ENCODE measurements at places on chromosomes 1 and 21.

- DNase-seq: no peak
These were observed 615 bp downstream of the CLIC4 start for GRCh38 chr1:24745711-24746413.

DNA sequence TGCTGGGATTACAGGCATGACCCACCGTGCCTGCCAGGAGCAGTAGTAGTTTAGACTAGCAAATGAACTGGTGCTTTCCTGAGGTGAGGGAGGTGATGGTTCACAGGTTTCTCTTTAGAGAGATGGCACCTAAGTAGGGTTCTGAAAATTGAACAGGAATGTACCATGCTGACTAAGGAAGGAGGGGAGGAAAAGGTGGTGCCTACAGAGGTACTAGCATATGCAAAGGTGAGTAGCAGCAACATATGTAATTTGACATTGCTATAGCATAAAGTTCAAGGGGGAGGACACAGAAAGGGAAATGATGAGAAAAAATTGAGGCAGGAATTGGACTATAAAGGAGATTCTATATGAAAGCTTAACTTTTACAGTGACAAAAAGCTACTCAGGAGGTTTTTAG lies 65.9 kb upstream of the RBM34 start:
- DNase-seq: no peak

DNA sequence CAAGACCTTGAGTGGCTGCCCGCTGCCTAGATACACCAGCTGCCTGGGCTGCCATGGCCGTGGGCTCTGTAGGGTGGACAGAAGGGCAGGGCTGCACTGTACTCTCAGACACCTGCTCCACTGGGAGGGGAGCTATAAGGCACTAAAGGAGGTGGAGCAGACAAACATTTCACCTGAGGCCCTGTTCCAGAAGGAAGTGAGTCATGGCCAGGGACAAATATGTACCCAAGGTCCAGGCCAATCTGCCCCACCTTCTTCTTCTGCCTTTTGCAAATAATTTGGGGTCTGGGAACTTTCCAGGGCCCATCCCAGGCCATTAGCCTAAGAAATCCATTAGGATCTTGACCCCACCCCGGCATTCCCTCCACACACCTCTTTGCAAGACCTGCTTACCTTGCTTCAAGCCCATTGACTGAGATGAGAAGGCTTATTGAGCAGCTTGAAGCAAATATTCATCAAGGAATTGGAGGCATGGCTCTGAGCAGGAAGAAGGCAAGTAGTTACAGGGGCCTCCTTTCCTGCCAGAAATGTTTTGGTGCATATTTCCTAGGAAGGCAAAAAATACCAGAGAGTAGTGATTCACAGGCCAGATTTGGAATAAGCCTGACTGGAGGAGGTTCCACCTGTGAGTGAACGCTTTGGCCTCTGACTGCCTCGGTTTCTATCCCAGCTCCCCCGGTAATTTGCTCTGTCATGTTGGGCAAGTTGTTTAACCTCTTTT lies at the start of gene CAPN8:
Gene CAPN8, minus strand, starts transcription at position 110 of the 721 bp plus-strand sequence. Its CDS starts 55 bp downstream, at position 55.
- DNase-seq: no peak

DNA sequence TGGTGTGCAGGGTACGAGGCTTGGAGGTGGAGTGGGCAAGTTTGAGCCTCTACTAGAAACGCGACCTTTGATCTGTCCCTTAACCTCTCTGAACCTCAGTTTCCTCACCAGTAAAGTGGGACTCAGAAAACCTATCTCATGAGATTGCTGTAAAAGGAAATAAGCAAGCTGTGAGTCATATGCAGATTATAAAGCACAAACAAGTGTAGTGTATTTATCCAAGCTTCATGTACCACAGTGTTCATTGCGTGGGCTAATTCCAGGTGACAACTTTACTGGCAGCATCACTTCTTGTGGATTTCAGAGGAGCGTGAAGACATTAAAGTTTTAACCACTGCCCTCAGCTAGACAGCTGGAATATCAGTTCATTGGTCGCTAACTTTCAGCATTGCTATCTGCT lies 44.4 kb downstream of the ZNF697 start:
- no peak for DNase-seq

- DNase-seq: no peak
These were observed 12.4 kb downstream of the SLC30A1 start for GRCh38 chr1:211566431-211567025.

- no peak for DNase-seq
These were observed 5.1 kb upstream of the ENAH start for GRCh38 chr1:225658041-225658440.

DNA sequence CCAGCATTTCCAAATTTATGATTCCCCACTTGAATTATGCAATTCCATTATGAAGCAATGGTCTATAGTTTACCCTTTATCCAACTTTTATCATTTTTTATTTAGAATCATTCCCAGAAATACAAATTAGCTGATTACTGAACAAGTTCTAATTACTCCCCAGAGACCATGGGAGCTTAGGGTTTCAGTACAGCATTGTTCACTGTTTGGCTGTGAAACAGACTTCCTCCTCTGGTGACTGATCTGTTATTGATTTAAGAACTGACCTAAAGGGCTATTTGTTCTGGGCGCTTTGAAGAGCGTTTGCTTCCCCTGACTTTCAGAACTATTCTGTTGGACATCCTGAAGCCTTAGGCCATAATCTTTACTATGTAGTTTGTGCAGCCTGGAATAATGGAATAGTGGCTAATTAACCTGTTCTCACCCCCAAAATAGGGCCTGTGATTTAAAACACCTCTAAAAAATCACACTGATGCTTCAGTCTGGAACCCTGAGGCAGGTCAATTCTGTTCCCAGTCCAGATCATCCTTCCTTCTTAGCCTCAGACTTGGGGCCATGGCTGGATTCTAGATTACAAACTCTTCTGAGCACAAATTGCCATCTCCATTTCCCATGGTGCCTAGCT lies 58.7 kb downstream of the ALG14 start:
- no peak for DNase-seq

- no peak for DNase-seq
These were observed 121.6 kb downstream of the NTMT2 start for GRCh38 chr1:170267317-170267716.

GRCh38 chr1:231386466-231386865 lies 35.6 kb downstream of the EGLN1 start:
- no peak for DNase-seq

- no peak for DNase-seq
These were observed 739 bp downstream of the ZNF593 start for GRCh38 chr1:26170472-26170821.

DNA sequence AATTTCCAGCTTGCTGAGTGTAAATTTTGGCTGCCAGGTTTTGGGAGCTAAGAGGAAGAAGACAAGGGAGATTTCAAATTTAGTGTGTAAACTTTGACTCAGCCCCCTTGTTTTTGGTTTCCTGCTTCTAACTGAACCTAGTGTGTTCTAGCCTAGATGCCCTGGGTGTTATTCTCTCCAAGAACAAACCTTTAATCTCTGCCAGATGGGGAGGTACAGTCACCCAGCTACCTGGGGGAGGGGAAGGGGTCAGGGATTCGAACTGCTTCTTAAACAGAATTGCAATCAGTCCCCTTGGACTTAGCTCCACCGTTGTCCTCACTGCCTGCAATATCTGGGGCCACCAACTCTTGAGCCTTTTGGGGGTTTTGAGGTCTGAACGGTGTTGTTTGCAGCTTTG lies 238.9 kb downstream of the KIF26B start:
- no peak for DNase-seq

DNA sequence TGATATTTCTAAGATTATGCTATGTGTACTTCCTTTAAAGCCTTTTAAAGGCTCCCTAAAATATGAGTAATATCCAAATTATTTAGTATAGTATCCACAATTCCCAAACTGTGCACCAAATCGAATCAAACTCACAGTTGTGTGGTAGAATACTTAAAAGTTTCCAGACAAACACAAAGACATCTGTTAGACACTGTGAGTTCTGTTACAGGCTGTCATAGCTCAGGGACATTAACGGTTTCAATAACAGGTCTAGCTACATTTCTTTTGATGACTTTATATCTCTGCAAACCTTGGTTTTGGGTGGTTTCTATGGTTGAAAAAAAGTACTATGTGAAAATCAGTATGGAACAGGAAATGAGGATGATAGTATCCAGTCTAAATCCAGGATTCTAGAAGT lies 36.9 kb upstream of the NEK7 start:
- DNase-seq: no peak

DNA sequence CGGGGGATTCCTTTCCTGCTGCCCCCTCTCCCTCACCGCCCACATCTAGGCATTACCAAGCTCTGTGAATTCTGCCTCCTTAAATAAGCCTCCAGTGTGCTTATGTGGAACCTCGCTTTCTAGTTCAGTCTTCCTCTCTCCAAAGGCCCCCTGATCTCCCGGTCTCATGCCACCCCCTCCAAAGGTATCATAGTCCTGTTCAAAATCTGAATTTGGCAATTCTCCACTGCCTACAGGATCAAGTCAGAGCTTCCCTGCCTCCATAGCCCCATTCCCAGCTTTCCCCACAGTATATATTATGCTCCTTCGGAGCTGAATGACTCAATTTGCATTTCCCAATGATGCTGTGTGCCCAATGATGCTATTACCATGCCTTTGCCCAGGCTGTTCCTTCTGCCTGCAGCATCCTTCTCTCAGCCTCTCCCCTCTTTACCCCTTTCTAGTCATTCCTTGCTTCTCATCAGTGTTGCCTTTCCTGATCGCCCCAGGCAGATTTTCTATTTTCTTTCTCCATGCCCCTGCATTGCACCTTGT lies 1.7 kb downstream of the AZIN2 start:
- no peak for DNase-seq

DNA sequence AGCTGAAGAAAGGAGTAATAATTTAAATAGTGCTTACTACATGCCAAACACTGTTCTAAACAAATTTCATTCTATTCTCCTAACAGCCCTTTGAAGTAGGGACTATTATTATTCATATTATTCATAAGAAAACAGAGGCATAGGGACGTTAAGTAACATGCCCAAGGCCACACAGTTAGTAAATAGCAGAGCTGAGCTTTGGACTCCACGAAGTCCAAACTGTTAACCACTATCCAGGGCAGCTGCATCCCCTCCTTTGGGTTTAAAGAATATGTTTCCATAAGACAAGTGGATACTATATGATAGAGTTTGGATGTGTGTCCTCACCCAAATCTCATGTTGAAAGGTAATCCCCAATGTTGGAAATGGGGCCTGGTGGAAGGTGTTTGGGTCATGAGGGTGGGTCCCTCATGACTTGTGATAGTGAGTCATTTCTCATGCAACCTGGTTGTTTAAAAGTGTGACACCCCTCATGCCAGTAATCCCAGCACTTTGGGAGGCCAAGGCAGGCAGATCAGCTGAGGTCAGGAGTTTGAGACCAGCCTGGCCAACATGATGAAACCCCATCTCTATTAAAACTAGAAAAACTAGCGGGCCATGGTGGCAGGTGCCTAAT lies 144.0 kb upstream of the CXADR start:
- DNase-seq: no peak

- DNase-seq: peak; percentile 30
These were observed 20.8 kb downstream of the LRRC8B start for GRCh38 chr1:89545264-89546038.

- DNase-seq: no peak
These were observed 71.9 kb downstream of the PLD5 start for GRCh38 chr1:242452573-242452972.

- DNase-seq: no peak
These were observed 1.1 kb downstream of the MRPS6 start for GRCh38 chr21:34074283-34075090.

DNA sequence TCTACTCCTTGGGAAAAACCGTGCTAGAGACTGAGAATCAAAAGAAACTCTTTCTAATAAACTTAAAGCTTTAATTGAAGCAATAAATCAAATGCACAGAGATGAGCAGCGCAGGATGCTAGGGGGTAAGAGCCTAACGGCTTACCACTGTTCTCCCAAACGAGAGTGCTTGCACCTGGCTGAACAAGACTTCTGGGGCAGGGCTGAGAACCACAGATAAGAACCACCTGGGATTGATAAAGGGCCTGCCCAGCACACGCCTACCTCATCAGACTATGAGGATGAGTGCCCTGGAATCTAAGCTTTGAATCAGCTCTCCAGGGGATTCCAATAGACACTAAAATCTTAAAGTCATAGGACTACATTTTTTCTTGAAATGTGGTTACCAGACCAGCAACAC lies 43.3 kb downstream of the KRTAP19-8 start:
- no peak for DNase-seq

DNA sequence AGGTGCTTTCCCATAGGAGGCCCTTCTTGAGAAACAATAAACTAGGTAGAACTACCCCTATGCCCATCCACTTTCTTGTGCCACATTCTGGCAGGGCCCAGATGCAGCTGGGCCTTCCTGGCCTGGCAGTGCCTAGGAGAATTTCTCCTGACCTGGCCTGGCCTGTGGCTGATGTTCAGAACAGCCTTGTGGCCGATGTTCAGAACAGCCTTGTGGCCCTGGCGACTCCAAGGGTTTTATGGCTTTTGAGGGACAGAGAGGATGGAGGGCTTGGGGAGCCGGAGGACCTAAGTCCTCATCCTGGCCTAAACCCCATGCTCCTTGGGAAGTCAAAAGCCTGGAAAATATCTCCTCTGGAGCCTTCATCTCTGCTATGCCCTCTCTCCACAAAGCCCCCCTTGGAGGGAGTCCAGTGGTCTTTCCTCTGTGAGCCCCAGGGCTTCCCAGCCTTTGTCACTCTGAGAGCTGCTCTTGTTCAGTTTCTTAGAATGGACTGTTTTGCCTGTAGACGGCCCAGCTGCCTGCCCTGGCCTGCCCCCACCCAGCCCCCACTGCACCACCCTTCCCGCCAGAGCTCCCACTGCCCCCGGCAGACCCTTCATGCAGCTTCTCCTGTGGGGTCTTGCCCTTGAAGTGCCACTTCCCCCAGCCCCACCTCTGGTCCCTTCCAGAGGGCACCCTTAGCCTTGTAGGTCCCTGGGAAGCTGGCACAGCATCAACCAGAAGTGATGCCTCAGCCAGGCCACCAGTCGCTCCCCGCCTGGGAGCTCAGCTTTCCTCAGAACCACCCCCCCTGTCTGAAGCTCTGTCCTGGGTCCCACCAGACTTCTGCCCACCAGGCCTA lies 7.0 kb downstream of the GPR37L1 start:
- DNase-seq: no peak

DNA sequence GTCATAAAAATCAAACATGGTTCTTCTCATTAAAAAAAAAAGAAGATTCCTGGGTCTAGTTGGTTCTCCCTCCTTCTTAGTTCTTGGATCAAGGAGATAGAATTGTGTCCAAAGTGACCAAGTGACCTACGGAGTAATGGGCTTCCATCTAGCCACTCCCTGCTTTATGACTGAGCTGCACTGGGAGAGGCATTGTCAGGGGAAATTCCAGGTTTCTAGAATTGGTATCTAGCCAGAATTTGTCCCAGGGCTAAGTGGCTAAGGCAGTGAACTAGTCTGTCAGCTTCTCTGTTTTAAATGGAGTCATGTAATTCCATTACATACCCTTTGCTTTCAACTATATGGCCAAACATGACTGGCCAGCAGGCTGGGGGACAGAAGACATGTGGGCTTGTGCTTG lies 40.1 kb upstream of the ERG start:
- DNase-seq: no peak
